ENCODE measurements at places on chromosomes 12 and 14.

DNA sequence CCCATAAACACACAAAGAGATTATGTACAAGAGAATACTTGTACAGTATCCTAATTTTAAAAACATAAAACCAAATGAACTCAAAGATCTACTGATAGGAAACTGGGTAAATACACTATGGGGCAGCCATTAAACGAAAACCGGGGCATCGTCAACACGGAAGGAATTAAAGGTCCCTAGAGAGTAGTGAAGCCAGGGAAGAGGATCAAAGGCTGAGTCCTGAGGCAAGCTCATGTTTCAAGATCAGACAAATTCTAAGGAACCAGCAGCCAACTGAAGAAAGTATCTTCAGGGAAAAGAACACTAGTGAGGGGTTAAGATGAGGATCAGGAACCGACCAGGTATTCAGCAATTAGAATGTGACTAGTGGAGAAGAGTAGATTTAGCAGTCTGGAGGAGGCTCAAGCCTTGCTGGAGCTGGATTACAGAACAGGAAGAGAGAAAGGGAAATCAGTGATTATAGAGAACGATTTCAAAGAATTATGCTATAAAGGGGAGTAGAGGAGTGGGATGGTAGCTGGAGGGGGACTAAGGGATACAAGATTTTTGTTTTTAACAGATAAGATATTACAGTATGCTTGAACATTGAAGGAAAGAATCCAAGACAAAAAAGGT lies 23.7 kb downstream of the SEL1L start:
- no peak for DNase-seq

DNA sequence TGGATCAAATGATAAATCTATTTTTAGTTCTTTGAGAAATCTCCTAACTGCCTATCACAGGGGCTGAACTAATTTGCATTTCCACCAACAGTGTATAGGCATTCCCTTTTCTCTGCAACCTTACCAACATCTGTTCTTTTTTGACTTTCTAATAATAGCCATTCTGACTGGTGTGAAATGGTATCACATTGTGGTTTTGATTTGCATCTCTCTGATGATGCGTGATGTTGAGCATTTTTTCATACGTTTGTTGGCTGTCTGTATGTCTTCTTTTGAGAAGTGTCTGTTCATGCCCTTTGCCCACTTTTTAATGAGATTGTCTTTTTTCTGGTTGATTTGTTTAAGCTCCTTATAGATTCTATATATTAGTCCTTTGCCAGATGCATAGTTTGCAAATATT lies 67.1 kb downstream of the IFNG-AS1 start:
- DNase-seq, result no peak

GRCh38 chr12:26935636-26936378 lies 2.0 kb downstream of the INTS13 start:
- no peak for DNase-seq

DNA sequence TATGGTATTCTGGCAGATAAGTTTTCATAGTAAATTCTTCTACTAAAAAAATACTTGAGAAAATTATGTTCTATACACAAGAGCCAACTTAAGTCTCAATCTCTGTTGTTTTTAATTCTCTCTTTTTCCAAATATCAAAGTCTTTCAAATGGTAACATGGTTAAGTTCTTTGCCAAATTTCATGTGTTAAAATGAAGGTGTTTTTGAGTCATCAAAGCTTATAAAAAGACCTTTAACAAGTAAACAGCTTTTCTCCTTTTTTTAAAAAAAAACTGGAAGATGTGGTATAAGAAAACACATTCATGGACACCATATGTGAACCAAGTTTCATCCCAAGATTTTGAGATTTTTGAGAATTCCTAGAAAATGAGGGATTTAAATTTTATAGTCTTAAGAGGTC lies 111.3 kb downstream of the FOXG1 start:
- DNase-seq, result no peak

GRCh38 chr14:52023518-52023917 lies 34.2 kb downstream of the RTRAF start:
- no peak for DNase-seq

DNA sequence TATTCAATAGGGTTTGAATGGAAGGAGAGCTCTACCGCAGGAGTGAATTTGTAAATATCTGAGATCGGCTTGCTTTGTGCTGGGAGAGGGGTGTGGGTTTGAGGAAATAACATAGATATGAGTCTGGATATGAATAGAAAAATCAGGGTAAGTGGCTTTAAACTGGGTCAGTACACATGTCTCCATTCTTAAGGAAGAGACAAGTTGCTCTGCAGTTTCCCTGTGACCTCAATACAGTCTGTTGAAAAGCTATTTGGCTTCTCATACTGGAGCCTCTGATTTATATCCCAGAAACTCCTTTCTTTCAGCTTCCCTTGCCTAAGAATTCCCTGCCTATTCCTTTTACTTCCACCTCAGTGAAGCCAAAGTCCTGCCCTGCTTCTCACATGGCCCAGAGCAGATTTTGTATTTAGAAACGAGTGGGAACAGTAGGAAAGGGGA lies 153.5 kb upstream of the ATF7IP start:
- no peak for DNase-seq

DNA sequence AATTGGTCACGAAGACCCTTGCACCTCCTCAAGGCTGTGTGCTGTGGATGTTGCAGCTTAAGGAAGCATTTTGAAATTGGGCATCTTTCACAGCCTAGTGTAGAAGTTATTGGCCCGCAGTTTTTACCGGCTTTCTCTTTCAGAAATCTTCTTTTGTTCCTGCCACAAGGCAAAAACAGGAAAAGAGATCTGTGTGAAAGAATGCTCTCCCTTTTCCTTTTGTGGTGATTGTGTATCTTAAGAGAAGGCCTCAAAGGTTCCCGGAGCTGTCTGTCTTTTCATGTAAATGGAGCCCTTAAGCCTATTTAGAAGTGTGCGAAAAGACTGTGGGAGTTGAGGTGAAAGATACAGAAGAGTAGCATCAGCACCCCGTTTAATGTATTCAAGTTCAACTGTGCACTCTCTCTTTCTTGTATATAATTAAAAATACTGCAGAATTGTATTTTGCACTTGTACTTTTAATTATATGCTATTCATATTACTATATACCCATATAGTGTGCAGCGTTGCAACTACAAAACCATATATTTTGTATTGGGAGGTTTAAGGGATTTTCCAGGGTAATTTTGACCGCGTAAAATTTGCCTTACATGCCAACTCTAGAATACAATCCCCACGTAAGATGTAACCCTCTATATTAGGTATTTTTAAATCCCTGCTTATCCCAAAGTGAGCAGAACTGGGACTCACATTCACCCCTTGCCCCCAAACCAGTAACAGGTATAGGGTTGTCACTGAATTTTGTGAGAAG lies 441.7 kb downstream of the RAD51B start:
- no peak for DNase-seq

DNA sequence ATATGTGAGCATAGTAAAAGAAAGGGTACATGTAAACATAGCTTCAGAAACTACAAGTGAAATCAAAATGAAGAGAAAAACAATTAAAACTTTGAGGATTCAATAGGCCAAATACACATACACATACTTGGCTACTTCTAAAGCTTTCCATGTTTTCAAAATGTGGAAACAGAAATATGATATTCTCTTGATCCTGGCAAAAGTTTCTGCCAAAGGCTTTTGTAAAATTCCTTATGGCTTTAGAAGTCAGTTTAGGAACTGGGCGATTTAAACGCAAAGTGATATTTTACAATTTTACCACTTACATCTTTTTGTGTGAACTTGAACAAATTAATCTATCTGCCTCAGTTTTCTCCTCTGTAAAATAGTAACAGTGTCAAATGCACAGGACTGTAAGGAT lies 756.4 kb downstream of the C12orf50 start:
- no peak for DNase-seq

GRCh38 chr12:12560587-12561370 lies 1.9 kb downstream of the DUSP16 start:
- no peak for DNase-seq

GRCh38 chr12:55849616-55850343 lies 7.0 kb upstream of the MMP19 start:
- no peak for DNase-seq

DNA sequence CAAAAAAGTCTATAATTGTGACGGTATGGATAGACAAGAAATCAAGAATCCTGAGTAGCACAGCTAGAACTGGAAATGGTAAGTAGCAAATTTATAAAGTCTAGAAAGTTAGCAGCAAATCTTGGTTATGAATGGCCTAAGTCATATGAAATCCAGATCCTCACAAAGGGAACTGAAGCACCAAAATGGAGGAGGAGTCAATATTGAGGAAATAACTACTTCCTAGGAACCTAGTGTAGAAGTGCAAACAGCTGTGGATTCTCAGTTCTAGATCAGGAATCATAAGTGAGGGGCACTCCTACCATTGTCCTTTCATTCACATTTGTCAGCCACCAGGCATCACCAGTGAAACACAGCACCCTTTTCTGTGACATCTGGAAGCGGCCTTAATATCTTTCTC lies 202.2 kb upstream of the DCN start:
- DNase-seq, result no peak

- no peak for DNase-seq
Observed at GRCh38 chr14:95495538-95496025, 20.9 kb downstream of the SYNE3 start.

GRCh38 chr12:5260591-5261086 lies 171.3 kb upstream of the NTF3 start:
- no peak for DNase-seq

DNA sequence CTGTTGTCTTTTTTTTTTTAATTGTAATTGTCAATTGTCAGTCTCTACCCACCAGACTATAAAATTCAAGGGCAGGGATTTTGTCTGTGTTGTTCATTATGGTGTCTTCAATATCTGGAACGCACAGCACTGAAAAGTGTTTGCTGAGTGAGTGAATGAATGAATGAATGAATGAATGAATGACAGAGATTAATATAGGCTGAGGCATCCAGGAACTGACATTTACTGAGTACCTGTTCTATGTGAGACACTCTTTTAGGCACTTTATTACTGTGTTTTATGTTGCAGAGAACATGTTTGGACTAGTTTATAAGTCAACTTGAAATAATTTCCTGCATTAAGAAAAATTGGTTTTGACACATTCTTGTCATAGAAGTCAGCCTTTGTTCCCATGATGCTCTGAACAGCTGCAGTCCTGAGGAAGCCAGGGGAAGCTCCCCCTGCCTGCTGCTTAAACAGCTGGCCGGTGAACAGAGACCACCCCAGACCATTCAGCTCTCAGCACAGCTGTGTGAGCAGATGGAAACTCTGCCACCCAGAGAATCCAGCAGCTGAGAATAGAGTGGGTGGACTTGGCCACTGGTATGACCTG lies 160.7 kb upstream of the CCND2 start:
- no peak for DNase-seq

Measured in stimulated activated CD8-positive, alpha-beta memory T cell treated with anti-CD3 and anti-CD28 coated beads, Interleukin-7, amount 100 ng/mL, for 24 hours (primary cell).